ENCODE measurements at places on chromosomes 4 and X.
A peak's percentile ranks its signal among the peaks of the same experiment; 100 is the strongest.

- DNase-seq, result no peak
These were observed 28.3 kb upstream of the PGRMC2 start for GRCh38 chr4:128315756-128316520.

- no peak for DNase-seq
These were observed 53.6 kb downstream of the LAS1L start for GRCh38 chrX:65480960-65481359.

- DNase-seq, result no peak
These were observed 93.3 kb upstream of the MAML3 start for GRCh38 chr4:140247237-140247636.

DNA sequence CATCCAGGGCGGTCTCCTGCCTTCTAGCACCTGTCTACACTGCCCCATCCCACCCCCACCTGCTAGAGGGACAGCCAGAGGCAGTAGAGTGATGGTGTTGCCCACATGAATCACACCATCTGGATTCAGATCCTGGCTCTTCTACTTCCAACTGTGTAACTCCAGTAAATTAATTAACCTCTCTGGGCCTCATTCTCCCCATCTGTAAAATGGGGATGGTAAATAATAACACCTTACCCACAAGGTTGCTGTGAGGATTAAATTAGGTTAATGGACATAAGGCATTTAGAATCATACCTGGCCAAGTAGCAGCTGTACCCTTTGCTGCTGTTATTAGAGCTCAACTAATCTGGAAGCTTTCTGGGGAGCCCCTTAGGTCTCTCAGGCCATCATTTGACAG, 149.6 kb upstream of the BCOR start:
- DNase-seq, result no peak

GRCh38 chr4:28277931-28278330, 1417.3 kb downstream of the STIM2 start:
- no peak for DNase-seq

GRCh38 chr4:6668391-6668790, 25.3 kb upstream of the S100P start:
- no peak for DNase-seq

DNA sequence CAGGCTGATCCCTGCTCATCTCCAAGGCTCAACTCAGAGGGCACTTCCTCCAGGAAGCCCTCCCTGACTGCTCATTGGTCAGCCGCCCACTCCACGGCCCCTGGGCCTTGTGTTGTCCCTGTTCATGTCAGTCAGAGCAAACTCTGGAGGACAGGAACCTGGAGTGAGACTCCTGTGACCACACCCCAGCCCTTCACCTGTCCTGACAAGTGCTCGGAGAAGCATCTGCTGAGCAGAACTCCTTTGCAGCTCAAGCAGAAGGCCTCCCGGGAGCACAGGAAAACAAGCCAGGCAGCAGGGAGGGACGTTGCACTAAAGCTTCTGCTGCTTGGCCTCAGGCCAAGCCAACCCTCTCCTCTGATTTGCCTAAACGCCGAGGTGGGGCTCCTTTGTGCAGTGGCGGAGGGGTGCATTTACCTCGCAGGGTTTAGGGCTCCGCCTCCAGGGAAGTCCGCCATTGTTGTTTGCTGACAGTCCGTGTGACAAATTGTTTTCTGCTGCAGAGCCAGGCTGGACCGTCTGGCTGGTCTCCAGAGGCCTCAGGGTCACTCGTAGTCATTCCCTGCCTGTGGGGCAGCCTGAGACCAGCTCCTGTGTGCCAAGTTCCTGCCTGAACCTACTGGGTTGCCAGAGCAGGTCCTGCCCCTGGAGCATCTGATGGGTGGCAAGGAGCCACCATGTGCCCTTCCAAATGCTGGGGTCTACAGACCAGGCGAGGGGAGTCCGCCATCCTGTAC, 61.8 kb downstream of the C4orf50 start:
- no peak for DNase-seq

DNA sequence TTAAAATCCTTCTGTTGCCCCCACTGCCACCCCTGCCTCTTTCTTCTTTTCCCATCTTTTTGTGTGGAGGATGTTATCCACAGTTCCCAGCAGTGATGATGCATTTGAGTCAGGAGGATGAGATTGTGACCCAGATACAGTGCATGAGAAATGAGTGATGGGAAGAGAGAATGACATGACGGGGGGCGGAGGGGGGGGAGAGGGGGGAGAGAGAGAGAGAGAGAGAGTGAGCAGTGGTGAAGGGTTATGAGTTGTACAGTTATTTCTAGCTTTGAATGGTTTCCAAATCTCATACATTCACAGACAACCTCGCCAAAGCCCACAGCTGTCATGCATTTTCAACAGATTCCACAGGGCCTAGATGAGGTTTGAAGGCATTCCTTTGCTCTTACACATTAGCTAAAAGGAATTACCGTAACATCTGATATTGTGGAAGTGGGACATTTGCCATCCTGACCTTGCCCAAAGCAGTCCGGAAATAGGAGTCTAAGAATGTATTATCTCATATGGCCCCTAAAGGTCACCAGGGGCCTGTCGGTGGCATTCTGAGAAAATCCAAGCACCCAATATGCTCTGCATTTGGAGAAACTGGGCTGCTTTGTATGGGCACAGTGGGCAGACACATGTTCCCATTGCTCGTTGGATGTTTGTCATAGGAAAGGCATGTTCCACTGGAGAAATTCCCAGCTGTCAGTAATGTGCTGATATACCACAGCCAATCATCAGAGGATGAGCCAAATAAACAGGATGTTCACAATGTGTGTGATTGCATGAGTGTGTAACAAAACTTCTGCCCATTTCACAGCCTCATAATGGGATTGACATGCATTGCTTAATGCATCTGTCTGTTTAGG, 435.8 kb downstream of the SPRY1 start:
- no peak for DNase-seq

DNA sequence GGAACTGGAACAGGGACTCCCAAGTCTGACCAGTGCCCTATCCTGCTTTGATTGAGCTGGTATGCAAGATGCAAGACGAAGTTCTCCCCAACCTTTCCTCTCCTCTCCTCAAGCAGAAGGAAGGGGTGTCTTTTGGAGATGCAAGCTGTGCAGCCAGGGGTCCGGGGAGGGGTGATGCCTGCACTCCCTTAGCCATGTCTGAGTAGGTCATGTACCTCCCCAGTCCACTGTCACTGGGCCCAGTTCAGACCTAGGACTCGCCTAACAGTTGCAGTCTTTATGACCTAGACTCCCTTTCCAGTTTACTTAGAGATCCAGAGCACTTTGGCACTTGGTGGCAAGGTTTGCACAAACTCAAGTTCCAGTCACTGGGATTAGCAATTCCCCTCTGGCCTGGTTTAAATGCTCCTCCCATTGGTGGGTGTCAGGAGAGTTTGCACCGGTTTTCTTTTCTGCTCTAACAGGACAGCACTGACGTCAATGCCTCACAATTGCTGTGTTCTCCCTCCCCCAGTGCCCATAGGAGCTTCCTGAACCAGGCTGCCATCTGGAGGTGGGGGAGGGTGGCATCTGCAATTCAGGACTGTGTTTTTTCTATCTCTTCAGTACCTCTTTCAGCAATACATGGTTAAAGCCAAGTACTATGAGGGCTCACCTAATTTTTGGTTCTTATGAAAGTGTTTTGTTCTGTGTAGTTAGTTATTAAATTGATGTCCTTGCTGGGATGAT, 782.2 kb downstream of the ARAP2 start:
- no peak for DNase-seq

DNA sequence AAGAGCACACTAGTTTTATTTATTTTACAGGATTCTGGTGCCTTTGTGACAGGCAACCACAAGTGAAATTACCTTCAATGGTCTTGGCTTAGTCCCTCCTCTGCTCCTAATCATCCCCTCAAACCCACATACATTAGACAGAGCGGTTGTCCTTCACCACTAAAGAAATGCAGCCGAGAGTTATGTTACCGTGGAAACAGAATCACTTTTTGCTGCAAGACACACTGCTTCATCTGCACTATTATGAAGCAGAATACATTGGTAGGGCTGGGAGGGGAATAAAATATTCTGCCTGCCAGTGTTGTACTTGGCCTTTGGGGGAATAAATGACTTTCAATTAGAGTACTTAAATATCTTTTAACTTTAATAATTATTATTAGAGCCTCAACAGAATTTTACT, 75.2 kb downstream of the ARHGEF38 start:
- no peak for DNase-seq

- no peak for DNase-seq
These were observed 51.5 kb downstream of the PJA1 start for GRCh38 chrX:69113723-69114122.

DNA sequence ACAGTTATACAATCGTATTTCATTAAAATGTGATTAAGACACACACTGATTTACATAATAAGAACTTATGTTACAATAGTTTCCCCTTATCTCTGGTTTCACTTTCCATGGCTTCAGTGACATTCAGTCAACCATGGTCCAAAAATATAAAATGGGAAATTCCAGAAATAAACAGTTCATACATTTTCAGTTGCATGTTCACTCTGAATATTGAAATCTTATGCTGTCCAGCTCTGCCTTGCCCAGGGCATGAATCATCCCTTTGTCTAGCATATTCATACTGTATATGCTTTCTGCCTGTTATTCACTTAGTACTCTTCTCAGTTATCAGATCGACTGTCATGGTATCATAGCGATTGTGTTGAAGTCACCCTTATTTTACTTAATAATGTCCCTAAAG, 173.8 kb upstream of the DCAF12L2 start:
- no peak for DNase-seq

GRCh38 chrX:111955901-111956300, 79.9 kb downstream of the TRPC5OS start:
- no peak for DNase-seq

DNA sequence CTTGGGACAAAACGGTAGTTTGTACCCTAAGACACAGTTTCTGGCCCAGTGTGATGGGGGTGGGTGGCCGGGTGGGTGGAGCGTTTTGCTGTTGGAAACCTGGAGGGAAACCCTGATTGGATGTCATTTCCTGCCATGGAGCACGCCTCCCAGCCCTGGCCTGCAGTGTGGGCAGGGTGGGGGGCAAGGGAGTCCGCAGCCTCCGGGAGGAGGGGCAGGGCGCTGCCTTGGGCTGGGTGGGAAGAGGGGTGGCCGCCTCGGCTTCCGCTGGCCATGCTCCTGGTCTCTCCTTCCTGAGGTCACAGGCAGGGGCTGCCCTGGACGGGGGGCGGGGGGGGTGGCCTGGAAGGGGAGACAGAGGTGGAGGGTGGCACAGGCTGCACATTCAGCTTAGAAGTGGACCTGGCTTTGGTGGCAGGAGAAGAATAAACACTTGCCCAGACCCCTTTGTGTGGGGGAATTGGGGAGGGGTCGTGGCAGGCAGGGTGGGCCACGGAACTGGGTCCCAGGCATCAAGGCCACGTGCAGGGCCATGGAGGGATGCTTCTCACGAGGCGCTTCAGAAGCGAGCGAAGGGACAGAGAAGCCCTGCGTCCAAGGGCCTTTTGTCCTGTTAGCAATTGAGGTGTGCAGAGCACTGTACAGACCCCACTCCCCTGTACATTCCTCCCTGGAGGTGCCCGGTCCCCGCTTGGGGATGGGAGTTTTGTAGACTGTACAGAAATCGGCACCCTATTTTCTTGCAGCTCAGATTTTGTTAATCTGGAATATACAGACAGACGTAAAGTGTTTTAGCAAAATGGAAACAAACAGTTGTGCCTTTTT, 6.2 kb downstream of the NAT8L start:
- DNase-seq, result peak; percentile 6

DNA sequence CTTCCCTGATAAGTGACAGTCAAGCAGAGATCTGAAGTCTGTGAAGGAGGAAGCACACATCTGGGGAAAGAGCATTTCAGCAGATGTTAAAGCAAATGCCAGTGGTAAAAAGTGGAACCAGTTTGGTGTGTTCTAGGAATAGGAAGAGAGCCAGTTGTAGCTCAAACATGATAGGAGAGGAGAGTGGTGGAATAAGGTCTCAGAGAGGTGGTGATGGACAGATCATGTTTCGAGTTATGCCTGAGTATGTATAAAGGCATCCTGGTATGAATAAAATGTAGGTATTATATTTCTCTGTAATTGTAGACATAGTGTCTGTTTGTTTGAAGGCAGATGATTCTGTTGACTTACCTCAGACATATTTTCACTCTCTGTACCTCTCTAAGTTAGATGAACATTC, 89.1 kb downstream of the LARP7 start:
- no peak for DNase-seq

DNA sequence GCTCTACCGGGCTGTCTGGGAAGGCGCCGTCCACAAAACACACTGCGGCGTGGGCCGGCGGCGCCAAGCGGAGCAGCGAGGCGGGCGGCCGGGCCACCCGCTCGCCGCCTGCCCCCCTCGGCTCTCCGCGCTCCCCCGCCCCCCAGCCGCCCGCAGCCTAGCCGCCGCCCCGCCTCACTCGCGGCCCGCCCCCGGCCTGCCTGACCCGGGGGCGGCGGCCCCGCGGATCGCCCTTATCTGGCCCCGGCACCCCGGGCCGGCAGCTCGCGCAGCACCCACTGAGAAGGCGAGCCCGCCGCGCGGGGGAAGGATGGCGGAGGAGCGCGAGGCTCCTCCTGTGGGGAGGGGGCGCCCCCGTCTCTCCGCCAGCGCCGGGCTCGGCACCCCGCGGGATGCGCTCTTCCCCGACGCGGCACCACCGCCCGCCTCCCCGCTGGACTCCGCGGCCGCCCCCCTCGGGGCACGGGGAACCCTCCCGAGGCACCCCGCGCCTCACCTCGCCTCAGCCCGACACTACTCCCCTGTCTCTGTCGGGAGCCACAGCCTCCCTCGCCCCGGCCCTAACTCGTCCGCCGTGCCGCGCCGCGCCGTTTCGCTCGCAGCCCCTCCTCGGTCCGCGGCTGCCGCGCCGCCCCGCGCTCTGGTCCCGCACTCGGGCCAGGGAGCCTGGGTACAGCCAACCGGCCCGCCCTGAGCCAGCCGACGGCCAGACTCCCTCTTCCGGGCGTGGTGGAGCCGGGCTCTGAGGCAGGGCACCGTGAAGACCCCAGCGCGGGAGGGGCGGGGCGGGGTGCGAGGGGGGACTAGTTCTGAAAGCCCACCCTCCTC, 566 bp downstream of the ATP11C start:
- peak; percentile 33 for DNase-seq

- no peak for DNase-seq
These were observed 38.3 kb downstream of the GUCY1A1 start for GRCh38 chr4:155704841-155705404.

DNA sequence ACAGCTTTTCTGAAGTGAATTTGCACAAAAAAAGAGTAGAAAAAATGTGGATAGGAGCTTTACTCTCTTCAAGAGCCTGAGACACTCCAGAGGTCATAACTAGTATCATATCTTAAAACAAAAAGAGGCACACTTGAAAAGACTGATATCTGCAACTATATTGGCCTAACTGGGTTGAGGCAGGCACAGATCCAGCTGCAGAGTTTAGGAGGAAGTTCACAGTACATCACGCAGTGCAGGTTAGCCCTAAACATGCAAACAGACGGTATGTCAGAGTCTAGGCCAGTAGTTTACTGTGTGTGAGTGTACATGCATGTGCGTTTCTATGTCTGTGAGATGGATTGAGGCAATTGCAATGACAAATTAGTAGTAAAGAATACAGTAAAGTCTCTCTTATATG, 24.2 kb upstream of the CT47A1 start:
- no peak for DNase-seq

DNA sequence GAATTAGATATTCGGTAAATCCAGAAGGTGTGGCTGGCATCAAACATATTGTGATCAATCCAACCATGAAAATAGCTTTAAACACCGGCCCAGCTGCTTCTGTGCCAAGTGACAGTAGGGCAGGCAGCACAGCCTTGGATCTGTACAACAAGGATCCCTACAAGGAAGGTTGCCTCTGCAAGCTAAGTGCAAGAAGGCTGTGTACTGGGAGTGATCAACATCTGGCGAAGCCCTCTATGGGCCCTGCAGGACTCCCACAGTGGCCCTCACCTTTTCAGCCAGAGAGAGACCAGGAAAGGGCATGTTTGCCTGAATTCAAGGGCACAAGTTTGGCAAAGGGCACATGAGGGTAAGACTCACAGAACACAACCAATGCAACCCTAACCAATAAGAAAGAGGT, 9.6 kb downstream of the IRS4 start:
- DNase-seq, result no peak

- no peak for DNase-seq
These were observed 40.7 kb upstream of the ARMCX5 start for GRCh38 chrX:102558607-102559006.

All from CD4-positive, alpha-beta T cell treated with Interleukin-15 for 1 hour (primary cell).